CD4-positive, alpha-beta T cell treated with Interleukin-12 subunit alpha and Interleukin-12 subunit beta, for 1 hour (primary cell): ENCODE measurements at places on chromosomes 7 and 10.

DNA sequence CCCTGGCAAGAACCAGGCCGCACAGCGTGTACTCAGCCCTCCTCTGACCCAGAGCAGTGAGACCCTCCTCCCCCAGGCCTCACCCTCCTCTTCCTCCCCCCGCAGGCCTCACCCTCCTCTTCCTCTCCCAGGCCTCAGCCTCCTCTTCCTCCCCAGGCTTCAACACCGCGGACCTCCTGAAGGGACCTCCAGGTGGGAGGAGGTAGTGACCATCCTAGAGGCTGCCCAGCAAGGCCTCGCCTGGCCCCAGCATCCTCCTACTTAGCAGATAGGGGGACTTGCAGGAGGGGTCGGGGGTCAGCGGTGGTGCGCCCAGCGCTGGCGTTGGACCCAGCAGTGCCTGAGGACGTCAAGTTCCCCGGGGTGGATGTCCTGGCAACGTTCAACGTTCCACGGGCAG is 270.8 kb downstream of the ELFN1 start:
- DNase-seq = no peak

GRCh38 chr10:122244001-122244975 is 26.8 kb upstream of the BTBD16 start:
- no peak for DNase-seq

GRCh38 chr10:23439452-23439960 is 631 bp downstream of the OTUD1 start:
- peak; percentile 27 for DNase-seq

- no peak for DNase-seq
Observed at GRCh38 chr7:129774359-129774758, 162.8 kb downstream of the NRF1 start.

GRCh38 chr10:79451046-79451699 is 5.7 kb upstream of the ZCCHC24 start:
- DNase-seq = no peak

DNA sequence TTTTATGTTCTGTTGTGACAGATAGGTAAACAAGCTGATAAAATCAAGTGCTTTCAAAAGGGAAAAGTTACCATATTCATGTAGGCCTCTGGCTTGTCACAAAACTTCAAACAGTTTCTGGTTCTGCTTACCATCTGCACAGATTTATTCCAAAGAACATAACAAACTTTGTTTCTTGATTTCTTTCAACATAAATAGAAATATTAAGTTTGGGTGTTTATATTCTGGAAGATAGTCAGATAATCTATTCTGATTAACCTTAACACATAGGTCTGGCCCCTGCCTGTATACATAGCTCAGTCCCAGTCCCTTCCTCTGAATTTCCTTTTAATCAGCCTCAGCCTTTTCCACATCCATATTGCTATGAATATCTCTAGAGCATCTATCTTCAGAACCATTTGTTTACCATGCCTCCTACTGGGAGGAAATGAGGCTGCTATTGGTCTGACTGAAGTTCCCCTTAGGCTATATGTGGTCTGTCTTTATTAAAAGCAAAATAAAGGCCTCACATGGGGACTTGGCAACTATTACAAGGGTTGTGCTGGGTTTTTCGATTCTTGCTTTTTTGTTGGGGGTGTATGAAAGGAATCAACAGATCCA is 319.0 kb downstream of the HPSE2 start:
- DNase-seq = no peak

DNA sequence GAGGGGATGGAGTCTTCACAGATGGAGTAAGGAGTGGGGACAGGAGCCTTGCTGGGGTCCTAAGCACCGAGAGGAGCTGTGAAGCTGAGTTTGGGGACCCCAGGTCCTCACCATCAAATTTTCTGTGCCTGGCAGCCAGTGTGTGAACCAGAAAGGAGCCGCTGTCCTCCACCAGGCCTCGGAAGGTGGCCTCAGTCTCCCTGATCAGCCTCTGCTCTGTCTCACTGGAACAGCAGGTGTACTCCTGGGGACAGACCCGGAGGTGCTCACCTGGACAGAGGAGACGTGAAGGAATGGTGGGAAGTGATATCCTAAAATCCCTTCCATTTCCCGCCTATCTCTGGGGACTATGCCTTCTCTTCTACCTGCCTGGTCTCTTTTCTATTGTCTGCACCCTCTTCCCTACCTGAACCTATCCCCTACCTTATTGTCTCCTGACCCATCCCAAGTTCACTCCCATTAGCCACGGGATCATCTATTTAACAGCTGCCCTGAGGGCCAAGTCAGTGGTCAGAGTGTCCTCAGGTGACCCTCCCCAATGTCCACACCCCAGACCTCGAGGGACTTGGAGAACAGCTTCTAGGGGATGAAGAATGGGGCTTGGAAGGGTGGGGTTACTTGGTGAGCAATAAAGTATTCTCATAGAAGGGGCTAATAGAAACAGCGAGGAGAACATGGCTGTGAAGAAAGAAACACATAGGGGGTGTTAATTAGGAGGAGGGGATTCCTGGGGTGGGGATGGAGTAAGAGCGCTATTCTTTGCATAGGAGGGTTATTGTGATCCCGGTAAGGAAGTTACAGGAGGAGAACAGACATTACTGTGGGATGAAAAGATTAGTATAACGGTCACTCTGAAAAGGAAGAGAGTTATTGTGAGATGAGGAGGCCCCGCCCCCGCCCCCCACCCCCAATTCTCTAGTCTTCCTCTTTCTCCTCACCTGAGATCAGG is 811 bp downstream of the GPC2 start:
- no peak for DNase-seq

GRCh38 chr10:105070952-105071351 is 429.9 kb downstream of the SORCS3 start:
- no peak for DNase-seq

DNA sequence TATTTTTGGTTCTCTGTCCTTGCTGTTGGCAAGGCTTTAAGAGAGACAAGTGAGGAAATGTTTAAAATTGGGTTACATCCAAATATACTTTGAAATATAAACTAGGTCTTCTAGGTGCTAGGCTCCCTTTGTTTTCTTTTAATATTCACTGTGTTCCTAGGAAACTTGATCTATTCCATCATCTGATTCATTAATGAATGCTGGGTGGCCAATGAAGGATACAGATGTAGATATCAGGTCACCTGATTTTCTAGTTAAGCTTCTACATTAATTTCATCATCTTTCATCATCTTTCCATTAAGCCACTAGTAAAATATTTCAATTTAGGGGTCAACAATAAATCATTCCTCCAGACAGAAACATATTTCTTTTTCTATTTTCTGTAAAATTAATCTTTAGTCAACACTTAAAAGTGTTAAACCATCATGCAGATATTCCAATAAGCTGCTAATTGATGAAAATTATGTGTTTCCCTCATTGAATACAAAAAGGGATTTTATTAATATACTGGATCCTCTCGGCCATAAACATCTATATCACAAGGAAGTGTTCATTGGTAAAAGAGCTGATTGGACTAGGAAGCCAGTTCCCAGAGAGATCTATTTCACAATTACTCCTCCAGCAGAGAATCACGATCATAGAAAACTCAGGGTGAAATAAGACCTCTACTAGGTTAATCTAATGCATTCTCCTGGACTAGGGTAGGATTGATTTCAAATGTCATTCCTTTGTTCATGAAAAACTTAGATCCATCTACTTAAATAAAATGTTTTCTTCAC is 14.7 kb downstream of the HGF start:
- no peak for DNase-seq

DNA sequence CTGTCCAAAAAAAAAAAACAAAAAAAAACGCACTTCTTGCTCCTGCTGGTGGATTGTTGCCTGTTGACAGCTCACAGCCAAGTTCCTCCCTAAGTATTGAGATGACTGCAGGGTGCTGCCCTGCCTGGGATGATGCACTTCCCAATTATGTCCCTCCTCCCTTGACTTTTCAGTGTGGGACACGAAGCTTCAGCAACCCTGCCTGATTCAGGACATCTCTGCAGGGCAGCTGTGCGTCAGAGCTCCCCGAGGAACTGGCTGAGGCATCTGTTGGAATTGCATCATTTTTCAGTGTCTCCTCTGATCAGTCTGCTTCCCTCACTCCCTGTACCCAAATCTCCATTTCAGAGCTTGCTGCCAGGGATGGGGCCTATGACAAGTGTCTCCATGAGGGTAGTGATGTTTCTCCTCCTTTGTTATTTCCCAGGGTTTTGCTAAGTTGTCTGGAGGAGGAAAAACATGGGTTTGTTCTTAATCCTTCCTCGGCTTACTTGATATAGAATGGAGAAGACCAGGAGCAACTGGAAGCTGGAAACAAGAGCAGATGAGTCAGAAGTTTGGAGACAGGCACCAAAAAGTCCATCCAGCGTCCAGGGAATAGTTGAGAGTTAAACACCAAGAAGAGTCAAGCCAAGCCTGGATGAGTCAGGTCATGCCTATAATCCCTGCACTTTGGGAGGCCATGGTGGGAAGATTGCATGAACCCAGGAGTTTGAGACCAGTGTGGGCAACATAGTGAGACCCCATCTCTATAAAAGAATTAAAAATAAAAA is 355.1 kb downstream of the GALNT17 start:
- DNase-seq = no peak

DNA sequence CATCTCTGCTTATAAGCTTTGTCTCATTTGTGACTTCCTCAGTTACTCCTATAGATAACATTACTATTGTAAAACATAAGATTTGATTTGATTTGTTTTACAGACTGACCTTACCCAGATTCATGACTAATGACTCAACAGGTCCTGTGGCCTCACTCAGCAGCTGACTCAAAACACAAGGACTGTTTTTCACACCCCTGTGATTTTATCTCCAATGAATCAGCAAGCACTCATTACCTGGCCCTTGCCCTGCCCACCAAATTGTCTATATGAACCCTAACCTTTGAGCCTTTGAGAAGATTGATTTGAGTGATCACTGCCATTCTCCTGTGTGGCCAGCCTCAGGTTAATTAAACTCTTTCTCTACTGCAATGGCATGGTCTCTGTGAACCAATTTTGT is 1064.6 kb upstream of the LRRTM3 start:
- DNase-seq = no peak

DNA sequence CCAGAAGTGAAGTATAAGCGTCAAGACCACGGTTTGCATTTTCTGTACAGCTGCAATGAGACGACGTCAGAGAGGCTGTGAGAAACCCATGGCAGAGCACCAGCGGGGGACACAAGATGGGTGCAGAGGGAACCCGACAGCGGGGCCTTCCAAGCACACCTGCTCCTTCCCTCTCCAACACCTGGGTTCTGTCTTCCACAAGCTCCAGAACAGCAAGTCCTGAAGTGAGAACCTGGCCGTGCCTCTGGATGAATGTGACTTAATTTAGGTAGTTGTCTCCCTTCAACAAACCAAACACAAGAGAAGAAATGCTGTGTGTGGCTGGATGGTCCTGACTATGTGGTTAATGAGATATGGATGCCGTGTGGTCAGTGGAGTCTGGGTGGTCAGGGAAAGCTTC is 76.1 kb downstream of the ADAM12 start:
- DNase-seq = no peak

DNA sequence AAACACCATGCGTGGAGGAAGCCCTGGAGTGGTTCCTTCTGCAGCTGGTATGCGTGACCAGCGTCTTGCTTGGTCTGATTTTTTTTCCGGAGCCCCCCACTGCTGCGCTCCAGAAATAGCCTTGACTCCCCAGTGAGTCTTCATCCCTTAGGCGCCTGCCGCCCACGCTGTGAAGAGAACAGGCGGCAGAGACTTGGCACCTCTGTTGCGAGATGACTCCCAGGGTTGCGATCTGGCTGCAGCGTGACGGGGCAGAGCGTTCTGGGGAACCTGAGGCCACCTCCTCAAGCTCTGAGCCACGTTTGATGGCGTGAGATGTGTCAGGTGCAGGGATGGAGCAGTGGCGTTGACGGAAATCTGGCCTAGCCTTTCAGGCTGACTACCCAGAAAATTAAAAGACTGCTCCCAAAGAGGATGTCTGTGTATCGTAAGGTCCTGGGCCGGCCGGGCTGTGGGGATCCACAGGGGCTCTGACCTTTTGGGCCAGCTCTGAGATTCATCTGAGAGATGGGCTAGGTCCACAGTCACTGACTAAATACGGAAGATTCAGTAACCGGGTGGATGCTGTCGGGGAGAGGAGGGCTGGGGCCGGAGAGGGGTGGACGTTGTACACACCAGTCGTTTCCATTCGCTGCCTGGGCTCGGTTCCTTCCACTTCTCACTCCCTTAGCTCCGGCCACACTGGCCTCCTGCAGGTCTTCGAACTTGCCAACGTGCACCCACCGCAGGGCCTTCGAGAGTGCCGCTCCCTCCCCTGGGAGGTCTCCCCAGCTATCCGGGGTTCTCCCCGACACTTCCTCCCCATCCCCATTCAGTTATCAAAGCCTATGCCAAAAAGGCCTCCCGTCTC is 33.8 kb downstream of the PFKFB3 start:
- DNase-seq = no peak

- no peak for DNase-seq
Observed at GRCh38 chr10:130427216-130427722, 291.1 kb downstream of the GLRX3 start.

DNA sequence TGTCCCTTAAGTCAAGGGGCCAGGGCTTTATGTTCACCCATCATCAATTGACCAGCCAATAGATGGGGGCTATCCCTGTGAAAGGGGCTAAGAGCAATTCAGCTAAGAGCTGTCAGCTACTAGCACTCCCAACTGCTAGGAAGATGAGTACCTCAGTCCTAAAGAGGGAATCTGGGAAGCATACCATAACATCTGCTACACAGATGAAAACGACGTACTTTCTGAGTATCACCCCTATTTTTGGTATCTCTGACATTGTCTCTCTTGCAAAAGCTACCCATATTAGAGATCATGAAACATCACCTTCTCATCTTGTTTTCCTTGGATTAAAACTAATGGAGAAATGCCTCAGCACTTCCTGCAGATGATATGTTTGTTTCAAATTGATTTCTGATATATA is 7.5 kb upstream of the SMNDC1 start:
- DNase-seq = no peak

DNA sequence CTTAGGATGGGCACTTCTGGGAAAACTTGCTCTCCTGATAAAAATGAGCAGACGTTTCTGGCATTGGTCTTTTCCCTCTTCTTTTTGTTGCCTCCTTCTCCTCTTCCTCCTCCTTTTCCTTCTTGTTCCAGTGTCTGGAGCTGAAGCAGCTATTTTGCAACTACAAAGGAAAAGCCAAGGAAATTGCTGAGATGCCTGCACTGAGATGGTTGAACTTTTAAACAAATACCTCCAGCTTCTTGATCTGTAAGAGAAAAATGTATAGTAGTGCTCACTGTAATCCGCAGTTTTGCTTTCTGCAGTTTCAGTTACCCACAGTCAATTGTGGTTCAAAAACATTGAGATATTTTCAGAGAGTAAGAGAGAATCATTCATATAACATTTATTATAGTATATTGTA is 7.5 kb upstream of the SND1 start:
- no peak for DNase-seq

DNA sequence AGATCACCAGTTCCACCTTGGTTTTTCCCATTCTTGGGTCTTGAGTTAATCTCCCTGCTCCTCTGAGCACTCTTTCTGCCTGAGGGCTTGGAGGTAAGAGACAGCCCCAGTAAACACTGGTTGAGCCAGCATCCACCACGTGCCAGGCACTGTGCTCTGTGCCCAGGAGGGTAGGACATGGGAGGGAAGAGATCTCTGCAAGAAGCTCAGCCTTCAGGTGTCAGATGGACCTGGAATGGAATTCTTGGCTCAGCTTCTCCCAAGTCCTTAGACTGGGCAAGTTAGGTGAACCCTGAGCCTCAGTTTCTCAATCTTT is 2.5 kb downstream of the ZYX start:
- DNase-seq = no peak

GRCh38 chr7:123751821-123752220 is 3.0 kb upstream of the WASL start:
- no peak for DNase-seq
